ENCODE measurements at places on chromosomes 1 and 21.

DNA sequence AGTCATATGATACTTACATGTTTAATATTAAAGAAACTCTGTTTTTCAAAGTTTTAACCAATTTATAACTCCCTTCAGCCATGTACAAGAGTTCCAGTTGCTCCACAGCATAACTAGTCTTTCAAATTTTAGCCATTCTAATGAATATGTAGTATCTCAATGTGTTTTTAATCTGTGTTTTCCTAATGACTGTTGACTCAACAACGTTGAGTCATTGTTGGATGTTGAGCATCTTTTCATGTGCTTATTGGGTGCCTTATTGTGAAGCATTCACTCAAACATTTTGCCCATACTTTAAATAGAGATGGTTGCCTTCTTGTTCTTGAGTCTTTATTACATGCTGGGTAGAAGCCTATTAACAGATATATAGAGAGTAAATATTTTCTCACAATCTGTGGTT lies 240.2 kb upstream of the LYPLAL1 start:
- no peak for DNase-seq

DNA sequence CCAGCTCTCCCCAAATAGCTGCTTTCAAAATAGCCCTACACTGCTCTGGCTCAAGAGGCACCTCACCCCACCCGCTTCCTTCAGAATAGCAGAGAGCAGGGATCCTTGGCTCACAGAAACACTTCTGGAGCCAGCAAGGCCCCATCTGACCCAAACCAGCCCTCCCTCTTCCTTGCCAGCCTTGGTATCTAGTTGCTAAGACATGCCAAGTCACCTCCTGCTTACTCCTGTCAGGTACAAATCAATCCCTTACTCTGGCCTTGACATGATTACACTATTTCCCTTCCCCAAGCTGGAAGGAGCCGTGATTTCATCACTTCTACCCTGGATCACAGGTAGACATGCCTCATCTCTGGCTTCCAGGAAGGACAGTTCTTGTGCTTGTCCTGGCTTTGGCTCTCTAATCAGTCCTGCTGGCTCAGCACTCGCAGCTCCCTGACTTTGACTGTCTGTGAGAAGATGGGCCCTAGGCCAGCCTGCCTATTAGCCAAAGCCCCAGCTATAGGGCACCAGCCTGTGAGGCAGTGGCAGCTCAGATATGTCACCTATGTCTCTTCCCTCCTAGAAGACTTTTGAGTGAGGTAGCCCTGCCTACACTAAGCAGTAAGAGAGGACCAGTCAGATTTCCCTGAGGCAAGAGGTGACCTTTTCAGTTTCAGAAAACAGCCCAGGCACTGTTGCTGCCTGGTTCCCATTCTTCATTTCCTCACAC lies 8.9 kb upstream of the MUTYH start:
- no peak for DNase-seq

DNA sequence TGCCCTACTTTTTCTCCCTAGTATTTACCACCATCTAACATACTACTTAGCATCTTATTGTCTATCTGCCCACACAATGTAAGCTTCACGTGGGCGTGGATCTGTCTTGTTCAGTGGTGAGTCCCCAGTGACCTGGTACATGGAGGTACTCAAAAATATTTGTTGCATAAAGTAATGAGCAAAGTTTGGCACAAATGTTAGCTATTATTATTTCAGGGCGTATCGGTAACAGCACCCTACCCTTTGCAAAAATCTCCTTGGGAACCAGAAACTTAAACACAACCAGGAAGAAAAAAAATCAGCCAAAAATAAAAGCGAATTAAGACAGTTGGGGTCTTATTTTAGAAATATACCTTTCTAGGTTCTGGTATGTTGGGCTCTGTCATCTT lies 454 bp upstream of the NENF start:
- DNase-seq: no peak

DNA sequence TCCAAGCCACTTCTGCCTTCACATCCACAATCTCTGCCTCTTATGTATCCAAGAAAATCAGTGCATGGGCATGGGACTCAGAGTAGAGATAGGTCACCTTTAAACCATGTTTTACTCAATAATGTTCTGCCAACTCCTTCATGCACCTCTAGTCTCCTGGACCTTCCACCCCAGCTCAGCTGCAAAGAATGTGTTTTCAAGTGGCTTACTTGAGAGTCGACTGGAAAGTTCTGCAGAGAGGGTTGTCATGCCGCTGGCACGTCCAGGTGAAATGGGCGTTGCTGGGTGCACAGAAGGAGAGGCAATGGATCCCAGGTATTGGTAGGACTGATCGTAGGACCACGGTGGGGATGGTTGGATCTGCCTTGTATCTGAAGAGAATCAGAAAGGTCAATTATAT lies 130.3 kb downstream of the CLIC6 start:
- no peak for DNase-seq

GRCh38 chr1:17045634-17046333 lies 8.0 kb downstream of the SDHB start:
- DNase-seq: no peak

- DNase-seq: no peak
Observed at GRCh38 chr1:29623501-29623900, 387.2 kb downstream of the PTPRU start.

DNA sequence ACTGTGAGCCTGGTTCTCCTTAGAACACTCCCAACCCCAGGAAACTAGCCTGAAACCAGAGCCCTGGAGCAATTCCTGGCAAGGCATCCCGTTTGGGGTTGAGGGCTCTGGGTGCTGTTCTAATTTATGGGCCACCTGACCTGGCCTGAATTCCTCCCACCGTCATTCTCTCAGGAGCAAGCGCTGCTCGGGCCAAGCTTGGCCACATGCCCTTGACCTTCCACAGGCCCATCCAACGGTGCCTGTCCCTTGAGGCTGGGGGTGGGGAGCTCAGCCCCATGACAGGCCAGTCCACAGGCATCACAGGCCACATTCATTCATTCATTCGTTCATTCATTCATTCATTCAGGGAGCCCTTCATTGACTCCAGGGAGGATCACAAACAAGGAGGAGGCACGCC lies 5.3 kb downstream of the PADI2 start:
- DNase-seq: no peak

DNA sequence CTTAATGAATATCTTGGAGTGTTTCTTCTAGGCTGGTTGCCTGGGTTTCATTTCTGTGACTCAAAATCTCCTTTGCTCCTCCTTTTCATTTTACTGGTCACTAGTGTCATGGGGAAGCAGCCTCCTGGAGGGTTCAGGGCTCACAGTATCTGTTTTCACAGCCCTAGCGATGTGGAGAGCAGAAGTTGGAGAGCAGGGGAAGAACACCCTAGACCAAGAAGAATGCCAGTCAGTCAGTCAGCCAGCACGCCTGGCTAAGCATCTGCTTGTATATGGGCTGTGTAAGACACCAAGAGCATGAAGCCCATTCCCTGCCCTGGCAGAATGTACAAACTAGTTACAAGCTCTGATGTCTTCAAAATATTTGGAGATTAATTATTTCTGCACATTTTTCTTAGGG lies 7.9 kb downstream of the RXRG start:
- DNase-seq: no peak
